ENCODE measurements at places on chromosomes 1 and 21. TPM values are rescaled to one million over a fixed set of nuclear protein-coding genes. Genes with fewer than 3 reads are reported as not detected.

Gene RAP1GAP
- polyA plus RNA-seq, result 0.31 TPM

Gene PDE4DIP
- 33.9 TPM for polyA plus RNA-seq

Gene CD34
- polyA plus RNA-seq, result 0.02 TPM

Gene KLF17
- polyA plus RNA-seq, result 0.01 TPM

DNA sequence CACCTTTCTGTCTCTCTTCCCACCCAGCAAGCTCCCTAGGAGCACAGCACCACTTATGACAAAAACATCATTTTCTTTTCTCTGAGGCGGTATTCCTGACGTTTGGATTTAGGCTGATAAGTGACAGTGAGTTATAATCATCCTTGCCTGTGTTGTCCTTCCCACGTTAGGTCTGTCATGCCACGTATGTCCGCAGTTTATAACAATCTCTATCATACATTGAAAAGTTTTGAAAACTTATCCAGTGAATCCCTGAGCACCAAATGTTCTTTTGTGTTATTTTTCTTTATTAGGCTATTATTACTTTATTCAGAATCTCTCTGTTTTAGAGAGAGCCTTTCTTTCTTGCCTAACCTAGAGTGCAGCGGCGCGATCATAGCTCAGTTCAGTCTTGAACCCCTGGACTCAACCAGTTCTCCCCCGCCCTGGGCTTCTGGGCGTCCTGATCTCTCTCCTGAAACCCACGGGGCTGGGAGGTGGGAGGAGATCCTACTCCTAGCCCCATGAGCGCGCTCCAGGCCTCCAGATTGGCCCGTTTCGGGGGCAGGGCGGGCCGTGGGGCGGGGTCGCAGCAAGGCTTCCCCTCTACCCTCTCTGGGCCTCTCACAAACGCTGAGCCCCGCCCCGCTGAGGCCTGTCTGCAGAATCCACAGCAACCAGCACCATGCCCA is at the start of gene GSTM2:
Gene GSTM2, plus strand, starts transcription at position 606 of the 671 bp plus-strand sequence. Its CDS starts 59 bp downstream, at position 665.
- peak; percentile 35 for DNase-seq

DNA sequence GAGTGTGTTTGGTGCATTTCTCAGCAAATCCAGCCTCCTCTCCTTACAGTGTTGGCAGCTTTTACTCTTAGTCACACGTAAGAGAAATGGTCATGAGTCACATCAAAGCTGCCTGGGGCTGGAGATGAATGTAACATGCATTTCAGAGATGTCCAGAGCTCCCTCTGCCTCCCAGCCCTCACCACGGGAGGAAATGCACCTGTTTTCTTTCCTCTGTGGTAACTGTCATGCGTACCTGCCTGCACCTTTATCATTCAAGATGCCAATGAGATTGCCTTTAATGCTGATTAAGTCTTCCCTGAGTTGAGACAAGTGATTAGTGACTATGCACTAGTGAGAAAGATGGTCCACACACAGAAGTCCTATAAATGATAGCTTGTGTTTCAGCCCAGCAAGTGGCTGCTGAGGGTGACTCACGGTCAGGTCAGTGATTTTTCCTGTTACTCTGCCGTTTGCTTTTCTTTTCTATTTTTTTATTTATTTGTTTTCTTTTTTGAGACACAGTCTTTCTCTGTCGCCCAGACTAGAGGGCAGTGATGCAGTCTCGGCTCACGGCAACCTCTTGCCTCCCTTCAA is 277.3 kb upstream of the FMN2 start:
- peak; percentile 77 for DNase-seq

GRCh38 chr1:169495046-169495775 is 9.5 kb upstream of the SLC19A2 start:
- DNase-seq, result peak; percentile 77

DNA sequence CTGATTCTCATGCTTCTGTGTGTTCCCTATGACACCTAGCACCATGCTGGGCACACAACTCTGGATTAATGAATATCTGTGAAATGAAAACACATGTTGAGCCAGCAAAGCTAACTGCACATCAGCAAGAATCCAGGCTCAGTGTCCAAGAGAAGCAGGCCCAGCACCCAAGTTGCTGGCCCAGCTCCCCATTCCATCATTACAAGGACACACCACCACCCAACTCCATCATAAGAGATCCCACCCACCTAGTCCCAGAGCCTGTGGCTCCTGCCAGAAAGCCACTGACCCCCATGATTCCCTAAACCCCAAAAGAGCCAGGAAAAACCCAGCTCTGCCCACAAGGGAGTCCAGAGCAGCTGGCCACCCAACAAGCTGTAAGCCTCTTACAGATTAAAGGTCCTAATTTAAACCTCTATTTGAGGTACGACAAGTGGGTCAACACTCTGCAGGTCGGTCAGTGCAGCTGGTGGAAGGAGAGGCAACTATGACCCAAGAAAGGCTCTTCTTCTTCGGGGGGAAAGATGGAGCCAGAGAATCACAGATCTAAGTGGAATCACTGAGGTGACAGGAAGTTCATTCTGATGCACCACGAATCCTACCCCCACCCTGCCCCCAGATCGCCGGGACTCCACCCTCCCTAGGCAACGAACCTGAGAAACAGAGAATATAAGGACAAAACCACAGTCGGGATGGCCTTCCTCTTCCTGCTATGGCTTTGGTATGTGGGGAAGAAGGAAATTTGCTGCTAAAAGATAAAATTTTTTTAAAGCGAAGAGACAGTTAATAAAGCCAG is 58.2 kb downstream of the CD34 start:
- DNase-seq, result no peak

GRCh38 chr1:5745800-5746610 is 246.2 kb downstream of the NPHP4 start:
- DNase-seq, result peak; percentile 47

DNA sequence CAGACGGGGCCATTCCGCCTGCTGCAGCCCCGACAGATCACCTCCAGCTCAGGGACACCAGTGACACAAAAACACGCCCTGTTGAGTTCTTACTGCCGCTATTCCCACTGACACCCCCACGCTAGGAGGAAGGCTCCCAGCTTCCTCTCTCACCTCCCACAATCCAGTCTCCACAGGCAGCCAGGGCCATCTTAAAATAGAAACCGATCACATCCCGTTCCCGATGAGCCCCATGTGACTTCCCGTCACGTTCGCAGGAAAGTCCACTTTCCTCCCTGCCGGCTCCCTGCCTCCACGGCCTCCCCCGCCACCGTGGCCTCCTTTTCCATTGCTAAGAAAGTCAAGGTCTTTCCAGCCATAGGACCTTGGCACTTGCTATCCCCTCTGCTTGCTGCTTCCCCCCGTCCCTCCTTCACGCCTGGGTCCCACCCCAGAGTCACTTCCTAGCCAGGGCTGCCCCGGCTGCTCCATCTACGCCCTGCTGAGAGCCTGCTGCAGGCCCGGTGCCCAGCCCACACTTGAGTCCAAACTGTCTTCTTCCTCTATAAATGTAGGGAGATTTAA is 24.0 kb upstream of the DDOST start:
- no peak for DNase-seq

DNA sequence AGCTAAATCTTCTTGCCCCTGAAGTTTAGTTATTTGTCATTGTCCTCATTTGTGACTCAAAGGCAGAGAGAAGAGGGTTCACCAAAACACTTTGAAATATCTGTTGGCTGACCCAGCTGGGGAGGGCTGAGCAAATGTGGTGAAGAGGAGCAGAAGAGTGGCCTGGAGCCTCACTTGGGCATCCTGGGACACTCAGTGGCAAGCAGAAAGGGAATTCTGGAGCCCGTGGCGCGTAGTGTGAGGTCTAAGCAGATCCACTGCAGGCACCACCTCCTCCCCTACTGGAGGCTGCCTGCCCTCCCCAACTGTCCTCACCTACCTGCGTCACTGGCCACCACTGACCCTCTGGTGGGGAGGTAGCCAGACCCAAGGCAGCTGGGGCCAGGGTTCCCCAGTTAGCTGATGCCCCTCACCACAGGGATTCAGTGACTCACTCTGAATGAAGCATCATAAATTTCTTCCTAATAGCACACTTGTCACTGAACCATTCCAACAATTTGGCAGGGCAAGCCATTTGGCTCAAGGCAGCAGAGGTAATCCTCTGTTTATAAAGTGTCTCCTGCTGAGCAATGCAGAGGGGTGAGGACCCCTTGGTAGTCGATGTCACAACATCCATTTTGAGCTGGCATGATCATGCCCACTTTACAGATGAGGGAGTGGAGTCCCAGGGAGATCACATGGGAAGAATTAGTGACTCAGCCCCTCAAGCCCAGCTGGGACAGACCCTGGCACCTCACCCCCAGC is 80.3 kb downstream of the NENF start:
- no peak for DNase-seq

DNA sequence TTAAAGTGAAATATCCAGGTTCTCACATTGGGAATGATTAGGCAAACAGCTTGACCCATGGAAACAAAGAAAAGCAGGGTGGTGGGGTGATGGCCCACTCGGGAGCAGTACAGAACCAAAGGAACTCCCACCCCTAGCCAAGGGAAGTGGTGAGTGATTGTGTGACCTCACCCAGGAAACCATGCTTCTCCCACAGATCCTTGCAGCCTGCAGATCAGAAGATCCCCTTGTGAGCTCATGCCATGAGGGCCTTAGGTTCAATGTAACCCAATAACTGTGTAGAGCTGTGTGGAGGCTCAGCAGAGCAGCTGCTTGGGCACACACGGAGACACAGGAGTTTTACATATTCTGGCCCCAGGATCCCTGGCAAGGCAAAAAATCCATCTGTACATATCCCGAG is 311.8 kb upstream of the DPYD start:
- no peak for DNase-seq

DNA sequence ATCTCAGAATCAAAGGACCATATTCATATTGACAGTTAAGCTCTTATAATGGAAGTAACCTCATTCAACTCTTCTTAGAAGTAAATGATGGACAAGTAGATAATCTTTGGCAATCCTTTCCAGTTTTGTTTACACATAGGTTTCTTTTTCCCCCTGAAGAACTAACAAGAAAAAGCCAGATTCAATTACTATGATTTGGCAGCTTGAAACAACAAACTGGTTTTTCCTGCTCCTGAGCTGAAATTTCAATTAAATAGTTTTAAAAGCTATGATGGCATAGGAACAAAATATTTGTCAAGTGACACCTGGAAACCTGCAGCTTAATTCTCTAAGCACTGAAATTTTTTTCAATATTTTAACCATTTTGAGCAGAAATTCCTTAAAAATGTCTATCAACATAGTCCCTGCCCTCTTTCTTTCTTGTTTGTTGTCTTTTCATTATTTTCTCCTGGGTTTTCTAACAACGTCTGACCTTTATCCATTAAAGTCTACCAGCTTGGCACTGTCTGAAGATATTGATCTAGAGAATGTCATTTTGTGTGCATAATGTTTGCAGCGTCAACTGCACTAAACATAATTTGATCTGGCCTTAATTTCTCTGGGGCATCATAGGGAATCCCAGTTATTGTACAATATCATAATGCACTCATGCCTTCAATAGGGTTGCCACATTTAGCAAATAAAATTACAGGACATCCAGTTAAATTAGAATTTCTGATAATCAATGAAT is 4.0 kb upstream of the SLC35A3 start:
- DNase-seq, result no peak
